ENCODE measurements at places on chromosomes 7 and 10.

GRCh38 chr10:99832439-99832838 is 50.0 kb downstream of the ABCC2 start:
- DNase-seq = no peak

DNA sequence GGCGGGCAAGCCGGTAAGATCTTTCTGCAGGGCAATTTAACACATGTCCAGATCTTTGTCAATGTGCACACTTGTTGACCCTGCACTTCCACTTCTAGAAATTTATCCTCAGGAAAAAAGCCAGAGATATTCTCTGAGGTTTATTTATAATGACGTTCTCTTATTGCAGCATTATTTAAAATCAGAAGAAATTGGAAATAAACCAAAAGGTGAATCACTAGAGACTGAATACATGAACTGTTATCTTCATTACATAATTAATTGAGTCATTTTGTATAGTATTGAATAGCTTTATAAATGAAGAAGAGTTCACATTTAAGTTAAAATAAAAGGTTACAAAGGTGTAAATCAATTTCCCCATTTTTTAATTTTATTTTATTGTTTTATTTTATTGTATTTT is 16.3 kb upstream of the SAR1A start:
- no peak for DNase-seq

DNA sequence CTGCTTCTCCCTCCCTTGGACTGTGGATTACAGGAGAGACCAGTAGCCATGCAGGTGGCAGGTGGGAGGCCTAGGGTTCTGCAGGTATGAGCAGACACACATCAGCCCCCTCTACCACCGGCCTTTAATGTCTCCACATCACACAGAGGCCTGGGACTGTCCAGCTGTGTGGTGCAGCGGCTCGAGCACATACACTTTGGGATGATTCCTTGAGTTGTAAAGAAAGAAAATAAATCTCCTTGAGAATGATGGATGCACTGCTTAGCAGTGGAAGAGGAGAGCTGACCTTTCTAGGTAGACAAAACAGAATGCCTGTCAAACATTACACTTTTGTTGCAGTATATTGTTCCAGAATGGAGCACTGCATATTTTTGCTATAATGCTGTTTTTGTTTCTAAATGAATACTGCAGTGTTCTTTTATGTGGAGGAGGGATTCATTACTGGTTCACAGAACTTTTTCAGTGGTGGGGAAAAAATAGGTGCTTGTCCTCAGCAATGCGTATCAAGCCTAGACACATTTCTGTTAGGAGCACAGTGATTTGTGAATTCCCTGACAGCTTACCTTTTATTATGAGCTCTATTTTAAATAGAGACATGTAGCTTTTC is 66.0 kb downstream of the PTPRE start:
- DNase-seq = no peak

DNA sequence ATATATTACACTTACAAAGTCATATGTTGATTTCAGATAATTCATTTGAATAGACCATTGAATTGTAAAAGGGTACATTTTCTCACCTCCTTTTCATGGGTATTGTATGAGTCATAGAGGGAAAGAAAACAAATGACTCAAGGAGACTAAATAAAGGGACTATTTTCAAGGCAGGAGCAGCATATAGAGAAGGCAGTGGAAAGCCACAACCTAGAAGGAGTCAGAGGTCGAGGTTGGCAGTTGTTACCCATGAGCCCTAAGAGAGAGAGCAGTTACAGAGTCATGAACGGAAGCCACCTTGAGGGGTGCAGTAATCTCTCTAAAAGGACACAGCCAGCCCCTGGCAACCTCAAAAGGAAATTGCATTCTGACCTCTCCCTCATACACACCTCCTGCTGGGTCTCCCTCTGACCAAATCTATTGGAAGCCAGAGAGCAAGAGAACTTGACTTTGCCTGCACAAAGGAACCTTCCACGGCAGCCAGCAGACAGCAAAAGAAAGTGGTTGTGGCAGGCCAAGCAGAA is 137.9 kb downstream of the GRM8 start:
- no peak for DNase-seq

DNA sequence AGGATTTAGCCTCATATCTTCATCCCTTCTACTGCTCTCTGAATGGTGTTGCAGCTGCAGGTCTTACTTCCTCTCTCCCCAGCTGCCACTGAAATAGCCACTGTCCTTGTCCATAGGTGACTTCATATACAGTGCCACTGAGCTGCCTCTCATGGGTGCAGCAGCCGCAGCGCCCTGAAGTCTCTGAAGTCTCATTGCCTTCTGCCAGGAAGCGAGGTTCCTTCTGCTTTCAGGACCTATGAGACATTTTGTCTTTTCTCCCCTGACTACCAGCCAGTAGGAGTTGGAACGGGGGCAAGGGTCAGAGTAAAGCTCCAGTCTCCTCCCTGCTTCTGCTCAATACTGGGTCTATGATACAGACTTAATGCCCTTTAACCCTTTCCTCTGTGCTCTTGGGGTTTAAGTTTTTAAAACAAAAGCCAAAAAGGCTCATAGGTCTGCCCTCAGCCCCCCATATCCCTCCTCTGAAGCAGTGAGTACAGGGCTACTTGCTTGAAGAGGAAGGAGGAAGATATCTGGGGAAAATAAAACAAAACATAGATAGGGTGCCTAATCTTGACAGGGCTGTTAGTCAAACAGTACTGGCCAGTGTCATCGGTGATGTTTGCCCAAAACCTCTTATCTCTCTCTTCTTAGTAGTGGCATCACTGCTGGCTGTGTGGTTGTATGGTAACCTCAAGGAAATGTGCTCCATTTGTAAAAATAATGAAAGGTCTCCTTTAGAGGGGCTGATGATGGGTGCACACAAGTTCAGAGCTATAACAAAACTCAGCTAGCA is 7.1 kb downstream of the PLCE1 start:
- no peak for DNase-seq

GRCh38 chr10:121841862-121842261 is 86.0 kb downstream of the ATE1 start:
- no peak for DNase-seq

DNA sequence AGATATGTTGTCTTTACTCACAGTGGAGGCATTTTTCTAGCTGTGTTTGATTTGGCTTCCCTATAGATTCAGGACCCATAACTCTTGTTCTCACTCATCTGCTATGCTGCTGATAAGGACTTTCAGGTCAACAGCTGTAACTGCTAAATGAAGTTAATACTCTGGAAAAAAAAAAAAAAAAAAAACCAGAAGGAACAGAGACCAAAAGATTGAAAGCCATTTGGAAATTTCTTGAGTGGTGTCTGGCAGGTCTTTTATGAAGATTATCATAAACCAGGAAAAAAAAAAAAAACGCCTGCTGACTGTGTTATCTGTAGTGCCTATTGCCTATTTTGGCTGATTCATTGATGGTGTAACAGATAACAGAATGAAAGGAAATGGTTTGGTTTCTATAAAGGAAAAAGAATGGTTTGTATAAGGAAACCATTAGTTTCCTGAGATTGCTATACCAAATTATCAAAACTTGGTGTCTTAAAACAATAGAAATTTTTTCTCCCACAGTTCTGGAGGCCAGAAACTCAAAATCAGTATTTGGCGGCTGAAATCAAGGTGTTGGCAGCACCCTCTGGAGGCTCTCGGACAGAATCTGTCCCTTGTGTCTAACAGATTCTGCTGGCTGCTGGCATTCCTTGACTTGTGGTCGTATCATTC is 60.5 kb upstream of the BET1 start:
- no peak for DNase-seq

DNA sequence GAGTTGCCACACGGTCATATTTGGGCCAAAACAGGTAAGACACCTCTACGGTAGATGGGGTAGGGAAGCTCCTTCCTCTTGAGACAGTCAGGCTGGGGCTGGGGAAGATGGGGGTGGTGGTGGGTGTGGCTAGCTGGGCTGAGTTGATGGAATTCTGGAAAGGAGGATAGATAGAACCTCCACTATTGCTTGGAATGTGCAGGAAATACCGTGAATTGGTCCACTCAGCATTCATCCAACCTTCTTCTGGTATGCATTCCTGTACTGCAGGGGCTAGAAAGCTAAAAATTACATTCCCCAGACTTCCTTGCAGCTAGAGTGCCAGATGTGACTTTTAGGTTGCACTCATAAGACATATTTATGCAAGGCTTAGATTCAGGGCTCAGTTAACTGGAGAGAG is 24.8 kb downstream of the TLX1 start:
- no peak for DNase-seq

DNA sequence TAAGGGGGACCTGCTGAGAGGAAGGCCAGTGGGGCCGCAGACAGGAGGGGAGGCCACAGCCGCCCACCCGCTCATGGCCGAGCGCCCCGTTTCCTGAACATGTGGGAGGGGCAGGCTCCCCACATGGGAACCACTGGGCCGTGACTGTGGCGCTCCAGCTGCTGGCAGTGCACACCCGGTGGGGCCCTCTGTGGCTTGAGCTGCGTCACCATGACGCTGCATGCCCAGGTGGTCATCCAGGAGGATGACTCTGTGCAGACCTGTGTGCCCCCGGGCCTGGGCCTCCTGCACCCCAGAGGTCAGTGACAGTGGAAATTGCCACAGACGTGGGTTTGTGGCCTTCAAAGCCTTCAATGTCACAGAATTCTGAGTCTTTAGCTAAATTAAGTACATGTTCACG is 85.1 kb downstream of the MGMT start:
- DNase-seq = no peak

DNA sequence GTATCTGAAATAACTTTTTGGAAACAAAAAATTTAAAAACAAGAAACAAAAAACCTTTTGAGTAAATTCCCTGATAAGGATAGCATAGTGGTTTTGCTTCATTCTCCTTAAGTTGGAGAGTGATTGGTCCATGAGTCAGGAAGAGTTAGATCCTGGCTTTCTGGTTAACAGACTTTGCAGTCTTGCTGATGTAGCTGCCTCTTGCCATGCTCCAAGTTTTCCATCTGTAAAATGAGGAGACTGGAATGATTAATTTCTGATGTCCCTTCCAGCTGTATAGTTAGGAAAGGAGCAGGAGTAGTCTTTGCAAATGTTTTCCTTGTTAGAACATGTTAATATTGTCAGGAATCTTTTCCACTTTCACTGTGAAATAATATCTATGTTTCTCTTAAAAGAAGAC is 266.6 kb downstream of the DNAJB9 start:
- DNase-seq = no peak

- DNase-seq = no peak
These were observed 30.5 kb upstream of the FBXW4 start for GRCh38 chr10:101725296-101726114.

- DNase-seq = no peak
These were observed 39.9 kb downstream of the RBM17 start for GRCh38 chr10:6128591-6129251.

DNA sequence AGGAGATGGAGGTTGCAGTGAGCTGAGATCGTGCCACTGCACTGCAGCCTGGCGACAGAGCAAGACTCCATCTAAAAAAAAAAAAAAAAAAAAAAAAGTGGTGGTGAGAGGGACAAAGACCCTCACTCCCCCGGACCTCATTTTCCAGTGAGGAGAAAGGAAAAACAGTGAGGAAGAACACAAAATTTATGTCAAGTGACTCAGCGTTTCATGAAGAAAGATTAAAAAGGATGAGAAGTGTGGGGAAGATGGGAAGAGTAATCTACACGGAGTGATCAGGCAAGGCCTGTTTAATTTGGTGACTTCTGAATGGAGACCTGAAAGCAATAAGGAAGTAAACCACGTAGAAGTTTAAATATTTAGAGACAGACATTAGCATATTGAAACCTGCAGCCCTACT is 7.0 kb downstream of the NUDT5 start:
- no peak for DNase-seq

GRCh38 chr10:8502573-8502972 is 448.1 kb downstream of the GATA3 start:
- no peak for DNase-seq

- DNase-seq = no peak
These were observed 91.8 kb downstream of the CHST15 start for GRCh38 chr10:124001391-124002148.

DNA sequence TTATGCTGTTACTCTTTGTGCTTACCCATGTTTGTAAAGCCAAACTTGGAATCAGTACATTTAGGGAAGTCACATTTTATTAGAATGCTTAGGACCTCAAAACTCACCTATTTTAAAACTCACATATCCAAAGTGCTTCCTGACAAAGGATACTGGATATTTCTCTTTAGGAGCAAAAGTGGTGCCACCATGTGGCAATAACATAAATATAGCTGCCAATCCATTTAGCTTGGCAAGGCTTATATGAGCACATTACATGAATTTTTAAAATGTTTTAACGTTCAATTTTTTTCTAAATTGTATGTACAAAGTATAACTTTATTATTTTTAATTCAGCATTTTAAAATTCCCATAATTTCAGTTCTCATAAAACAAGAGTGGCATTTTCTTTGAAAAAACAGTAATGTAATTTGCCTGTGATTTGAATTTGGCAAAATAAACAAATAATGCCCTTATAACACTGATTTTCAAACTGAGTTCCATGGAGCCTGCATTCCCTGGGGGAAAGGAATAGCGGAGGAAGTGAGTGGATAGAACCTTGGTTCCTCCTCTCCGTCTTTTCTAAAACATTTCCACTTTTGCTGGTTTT is 75.4 kb downstream of the HDAC9 start:
- DNase-seq = no peak

DNA sequence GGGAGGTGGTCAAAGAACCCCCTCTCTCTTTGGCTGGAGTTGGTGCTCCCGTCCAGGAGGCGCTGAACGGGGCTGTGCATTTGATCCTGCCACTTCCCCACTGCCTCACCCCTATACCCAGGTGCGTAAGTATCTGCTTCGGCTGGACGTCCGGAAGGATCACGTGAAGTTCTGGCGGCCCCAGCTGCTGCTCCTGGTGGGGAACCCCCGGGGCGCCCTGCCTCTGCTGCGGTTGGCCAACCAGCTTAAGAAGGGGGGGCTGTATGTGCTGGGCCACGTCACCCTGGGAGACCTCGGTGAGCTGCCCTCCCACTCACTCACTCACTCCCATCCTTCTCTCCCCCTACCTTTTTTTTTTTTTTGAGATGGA is 5.6 kb upstream of the TRIP6 start:
- no peak for DNase-seq

- no peak for DNase-seq
These were observed 4.4 kb upstream of the MYL10 start for GRCh38 chr7:101633511-101633910.

GRCh38 chr10:86953747-86954680 is 3.4 kb downstream of the MMRN2 start:
- no peak for DNase-seq

DNA sequence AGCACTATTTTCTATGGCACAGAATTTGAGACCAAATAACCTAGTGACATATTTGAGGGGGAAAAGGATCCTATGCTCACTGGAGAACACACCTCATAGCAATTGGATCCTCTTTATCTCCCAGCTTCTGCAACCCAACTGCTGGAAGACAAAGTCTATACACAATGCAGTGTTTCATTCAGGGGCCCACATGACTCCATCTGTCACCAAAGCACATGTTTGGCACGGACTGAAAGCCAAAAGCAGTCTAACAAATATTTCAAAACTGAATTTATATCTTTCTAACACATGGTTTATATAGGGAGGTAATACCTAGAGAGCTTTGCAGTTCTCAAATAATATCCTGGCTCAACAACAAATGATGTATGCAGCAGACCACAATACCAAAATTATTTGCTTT is 39.2 kb downstream of the ADAM12 start:
- DNase-seq = no peak

- DNase-seq = no peak
These were observed 19.6 kb downstream of the NPVF start for GRCh38 chr7:25208525-25209221.

All from CD4-positive, alpha-beta T cell treated with Interleukin-4 for 1 hour (primary cell).